ENCODE measurements at places on chromosomes 1 and 21.

GRCh38 chr1:157862114-157863070 is 20.8 kb upstream of the CD5L start:
- no peak for DNase-seq

DNA sequence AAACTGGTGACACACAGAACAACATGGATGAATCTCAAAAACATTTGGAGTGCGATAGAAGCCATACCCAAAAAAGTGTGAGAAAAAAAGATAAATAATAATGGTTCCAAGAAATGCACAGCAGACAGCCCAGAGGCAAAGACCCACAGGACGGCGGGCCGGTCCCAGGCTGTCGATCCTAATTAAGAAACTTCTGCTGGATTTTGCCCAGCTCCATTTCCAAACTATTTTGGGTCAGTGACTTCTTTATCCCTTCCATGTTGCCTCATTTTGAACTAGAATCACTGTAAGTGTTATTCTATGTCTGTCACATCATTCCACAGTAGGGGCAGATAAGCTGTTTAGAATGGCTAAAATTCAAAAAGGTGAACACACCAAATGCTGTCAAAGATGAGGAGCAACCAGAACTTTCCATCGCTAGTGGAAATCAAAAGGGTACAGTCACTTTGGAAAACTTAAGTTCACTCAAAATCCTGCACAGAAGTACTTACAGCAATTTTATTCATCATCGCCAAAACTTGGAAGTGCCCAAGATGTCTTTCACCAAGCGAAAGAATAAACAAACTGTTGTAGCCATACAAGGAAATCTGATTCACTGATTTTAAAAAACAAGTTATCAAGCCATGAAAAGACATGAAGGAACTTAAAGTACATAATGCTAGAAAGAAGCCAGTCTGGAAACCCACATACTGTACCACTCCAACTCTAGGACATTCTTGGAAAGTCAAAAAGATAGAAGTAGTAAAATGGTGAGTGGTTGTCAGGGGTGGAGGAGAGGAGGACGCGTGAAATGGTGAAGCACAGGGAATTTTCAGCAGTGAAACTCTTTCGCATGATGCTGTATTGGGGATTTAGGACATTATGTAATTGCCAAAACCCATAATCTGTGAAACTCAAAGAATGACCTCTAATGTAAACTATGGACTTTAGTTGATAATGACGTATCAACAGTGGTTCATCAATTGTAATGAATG is 7.5 kb downstream of the NBPF1 start:
- no peak for DNase-seq

DNA sequence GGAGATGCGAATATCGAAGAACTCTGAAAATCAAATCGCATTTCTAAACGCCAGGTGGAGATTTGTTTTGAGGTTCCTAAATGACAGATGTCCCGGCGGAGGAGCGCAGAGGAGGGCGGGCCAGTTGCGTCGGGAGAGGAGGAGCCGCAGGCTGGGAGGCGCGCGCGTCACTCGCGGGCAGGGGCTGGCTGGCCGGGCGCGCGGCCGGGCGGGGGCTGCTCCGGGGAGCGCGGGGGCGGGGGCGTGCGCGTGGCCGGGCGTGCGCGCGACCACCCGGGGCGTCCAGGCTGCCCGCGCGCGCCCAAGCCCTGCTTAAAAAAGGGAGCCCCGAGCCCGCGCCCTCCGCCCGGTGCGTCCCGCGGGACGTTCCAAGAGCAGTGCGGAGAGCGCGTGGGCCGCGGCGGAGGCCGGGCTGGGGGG is 47.3 kb downstream of the H3-3A start:
- peak; percentile 66 for DNase-seq

- no peak for DNase-seq
Measured at GRCh38 chr1:37602750-37603694, 7.3 kb upstream of the GNL2 start.

DNA sequence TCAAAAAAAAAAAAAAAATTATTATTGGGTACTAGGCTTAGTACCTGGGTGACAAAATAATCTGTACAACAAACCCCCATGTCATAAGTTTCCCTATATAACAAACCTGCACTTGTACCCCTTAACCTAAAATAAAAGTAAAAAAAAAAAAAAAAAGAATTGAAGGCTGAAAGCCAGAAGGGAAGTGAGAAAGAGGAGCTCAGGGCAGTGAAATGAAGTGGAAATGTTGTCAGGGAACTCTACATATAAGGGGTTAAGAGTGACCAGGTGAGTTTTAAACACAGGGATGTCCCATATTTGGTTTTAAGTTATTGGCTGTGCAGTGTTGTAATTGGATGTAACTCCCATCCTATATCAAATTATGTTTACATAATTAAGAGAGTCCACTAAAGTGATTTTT is 85.7 kb upstream of the ABCD3 start:
- no peak for DNase-seq

Measured in HCT116 (cell line).